ENCODE measurements at places on chromosomes 13 and 19.

DNA sequence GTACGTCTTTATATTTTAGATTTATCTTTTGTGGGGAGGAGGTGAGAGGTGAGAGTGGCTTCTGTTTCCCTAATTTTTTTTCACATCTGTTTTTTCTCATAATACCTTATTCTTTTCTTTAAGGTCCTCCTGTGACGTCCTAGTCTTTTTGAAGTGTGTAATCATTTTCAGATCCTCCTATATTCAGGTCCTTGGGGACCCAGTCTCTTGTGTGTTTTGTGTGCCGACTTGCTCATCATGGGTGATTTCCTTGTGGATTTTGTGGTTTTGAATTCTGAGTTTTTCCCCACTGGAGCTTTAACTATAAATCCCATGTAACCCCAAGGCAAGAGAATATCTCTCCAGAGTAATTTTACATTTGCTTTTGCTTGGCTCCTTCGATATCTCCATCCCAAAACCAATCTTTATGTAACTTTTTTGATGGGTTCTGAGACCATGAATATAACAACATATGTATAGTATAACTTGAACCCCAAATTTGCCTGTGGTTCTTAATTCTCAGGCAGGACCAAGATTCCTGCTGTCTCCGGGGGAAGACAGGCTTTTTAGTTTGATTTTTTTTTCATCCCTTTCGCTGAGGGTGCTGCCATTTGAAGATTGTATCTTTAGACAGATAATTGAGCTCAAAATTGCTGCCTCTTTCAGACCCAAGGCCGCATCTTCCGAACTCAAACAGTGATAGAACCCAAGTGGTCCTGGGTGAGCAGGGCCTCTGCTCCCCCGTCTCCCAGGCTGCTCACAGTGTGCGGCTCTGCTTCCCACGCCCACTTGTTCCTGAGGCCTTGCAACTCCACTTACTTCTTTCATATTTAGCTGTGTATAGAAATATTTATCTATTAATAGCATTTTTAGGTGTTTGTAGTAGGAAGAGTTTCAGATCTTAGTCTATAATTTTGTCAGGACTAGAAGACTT is 59.1 kb upstream of the GPR183 start:
- no peak for DNase-seq
- H3K27ac ChIP-seq, result no peak overlapping the region
- no peaks in the 10 kb centered on the region for H3K27me3 ChIP-seq
- H3K4me3 ChIP-seq, result no peak overlapping the region

DNA sequence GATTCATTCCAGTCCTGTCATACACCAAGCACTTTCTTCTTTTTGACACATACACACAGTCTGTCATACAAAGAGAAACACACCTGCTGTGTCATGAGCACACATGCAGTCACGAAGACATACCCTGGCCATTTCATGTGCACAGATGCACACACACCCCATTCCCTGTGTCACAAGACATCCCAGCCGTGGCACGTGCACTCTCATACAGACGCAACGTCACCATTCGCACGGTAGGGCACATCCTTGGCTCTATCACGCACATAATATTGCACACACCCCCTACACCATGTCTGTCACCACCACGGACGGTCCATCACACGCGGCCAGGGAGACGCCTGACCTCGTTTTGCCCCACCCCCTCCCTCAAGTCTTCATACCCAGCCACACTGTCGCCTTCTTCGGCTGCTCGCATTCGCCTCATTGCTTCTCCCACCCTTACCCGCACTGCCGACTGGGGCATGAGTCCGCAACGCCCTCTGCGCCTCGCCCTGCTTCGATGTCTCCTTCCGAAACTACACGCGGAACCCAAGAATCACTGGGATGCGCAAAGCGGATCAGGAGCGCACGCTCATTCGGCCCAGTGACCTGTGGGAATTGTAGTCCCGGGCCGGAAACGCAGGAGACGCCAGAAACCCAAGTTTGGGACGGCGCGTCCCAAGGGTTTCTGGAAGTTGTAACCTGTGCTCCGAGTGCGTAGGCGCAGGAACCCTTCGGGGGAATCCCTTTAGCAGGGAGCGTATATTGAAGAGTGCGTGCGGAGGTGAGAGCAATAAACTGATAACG is 6.8 kb upstream of the ZNF283 start:
- no peak overlapping the region for H3K27ac ChIP-seq
- peak overlapping the region; percentile 20 for H3K4me3 ChIP-seq
- no peaks in the 10 kb centered on the region for H3K27me3 ChIP-seq

DNA sequence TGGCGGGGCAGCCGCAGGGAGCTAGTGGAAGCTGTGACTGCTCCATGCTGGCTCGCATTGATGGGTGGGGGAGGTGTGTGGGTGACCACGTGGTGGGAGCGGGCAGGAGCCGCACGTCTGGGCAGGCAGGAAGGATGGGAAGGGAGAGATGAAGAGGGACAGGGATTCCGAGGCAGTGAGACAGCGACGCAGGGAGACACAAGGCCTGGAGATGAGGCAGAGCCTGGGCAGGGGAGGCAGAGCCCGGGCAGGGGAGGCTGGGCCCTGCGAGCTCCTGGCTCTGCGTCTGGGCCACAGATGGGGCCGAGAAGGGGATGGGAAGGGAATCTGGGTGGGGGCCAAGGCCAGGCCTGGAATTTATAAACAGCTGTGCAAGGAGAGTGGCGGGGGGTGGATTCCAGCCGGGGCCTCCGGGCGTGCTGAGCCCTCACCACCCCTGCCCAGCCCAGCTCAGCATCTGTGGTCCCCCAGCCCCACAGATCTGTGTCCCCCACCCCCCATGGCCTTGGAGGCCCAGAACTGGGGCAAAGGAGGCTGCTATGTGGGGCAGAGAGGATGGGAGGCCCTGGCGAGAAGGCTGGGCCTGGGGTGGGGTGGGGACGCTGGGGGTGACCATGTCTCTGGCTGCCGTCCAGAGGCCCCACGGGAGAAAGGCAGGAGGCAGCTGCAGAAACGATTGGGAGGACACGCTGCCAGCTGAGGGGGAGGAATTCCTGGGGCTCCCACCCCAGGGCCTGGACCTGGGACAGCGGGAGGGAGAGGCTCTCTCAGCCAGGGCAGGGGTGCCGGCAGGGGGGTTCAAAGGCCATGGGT is 6.0 kb downstream of the EHD2 start:
- H3K36me3 ChIP-seq, result peaks cover 28% of the 10 kb centered on the region
- H3K27ac ChIP-seq, result peak overlapping the region; percentile 86
- DNase-seq, result peak; percentile 98
- H3K27me3 ChIP-seq, result no peaks in the 10 kb centered on the region
- peaks cover 50% of the 10 kb centered on the region for H3K4me1 ChIP-seq
- H3K4me3 ChIP-seq, result peak overlapping the region; percentile 40

DNA sequence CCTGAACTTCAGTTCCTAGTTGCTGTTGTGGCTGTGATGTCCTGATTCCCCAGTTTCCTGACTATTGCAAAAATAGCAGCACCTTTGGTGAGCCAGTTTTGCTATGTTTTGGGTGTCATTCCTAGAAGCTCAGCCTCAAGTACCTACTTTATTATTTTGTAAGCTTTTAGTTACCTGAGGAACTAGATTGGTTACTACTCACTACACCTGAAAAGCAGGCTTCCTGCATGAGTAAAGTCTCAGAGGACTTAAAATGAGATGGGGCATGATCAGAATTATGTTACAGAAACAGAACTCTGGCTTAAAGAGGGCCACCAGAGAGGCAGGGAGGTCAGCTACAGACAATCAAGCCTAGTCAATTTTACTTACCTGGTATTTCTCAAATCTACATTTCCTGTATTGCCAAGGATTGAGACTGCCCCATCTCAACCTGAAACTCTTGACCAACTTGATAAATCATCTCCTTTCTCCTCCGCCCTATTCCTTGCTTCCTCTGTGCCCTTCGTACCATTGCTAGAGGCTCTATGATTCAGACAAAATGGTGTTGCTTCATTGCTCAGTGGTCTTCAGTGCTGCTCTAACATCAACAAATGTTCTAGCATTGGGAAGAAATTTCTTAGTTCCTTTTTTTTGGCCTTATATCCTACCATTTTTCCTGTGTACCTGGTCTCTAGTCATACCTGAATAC is 58.9 kb downstream of the RAP2A start:
- no peak overlapping the region for H3K4me3 ChIP-seq
- no peaks in the 10 kb centered on the region for H3K4me1 ChIP-seq
- no peak for DNase-seq
- H3K27me3 ChIP-seq, result no peaks in the 10 kb centered on the region
- H3K36me3 ChIP-seq, result no peaks in the 10 kb centered on the region

DNA sequence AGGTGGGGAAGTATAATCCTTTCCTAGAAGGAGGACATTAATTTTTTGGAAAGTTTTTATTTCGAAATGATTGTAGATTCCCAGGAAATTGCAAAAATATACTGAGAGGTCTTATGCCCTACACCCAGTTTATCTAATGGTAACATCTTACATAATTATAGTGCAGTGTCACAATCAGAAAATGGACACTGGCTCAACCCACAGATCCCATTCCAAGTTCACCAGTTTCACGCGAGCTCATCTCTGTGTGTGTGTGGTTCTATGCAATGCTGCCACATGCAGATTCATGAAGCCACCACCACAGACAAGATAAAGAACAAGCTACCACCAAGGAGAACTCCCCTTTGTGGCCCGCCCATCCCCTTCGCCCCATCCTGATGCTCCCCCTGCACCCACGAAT is 24.4 kb downstream of the IL17D start:
- H3K27me3 ChIP-seq, result no peaks in the 10 kb centered on the region
- H3K36me3 ChIP-seq, result no peaks in the 10 kb centered on the region
- DNase-seq, result no peak
- no peak overlapping the region for H3K27ac ChIP-seq
- H3K4me1 ChIP-seq, result no peaks in the 10 kb centered on the region

DNA sequence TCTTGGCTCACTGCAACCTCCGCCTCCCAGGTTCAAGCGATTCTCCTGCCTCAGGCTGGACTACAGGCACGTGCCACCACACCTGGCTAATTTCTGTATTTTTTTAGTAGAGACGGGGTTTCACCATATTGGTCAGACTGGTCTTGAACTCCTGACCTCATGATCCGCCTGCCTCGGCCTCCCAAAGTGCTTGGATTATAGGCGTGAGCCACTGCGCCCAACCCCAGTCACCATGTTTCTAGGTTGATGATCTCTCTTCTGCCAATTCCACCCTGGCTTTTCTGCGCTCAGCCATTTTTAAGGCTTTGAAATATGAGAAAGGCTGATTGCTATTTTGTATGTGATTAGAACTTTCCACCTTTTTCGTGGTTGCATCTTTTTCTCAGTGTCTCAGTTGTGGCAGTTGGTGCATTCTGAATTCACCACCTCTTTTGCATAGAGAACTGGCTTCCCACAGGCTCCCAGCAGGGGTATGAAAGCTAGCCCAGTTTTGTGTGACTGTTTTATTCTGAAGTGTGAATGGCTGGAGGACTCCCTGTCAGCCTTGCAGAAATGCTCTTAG is 15.5 kb downstream of the CEACAM1 start:
- no peaks in the 10 kb centered on the region for H3K36me3 ChIP-seq
- H3K27ac ChIP-seq, result no peak overlapping the region
- no peaks in the 10 kb centered on the region for H3K27me3 ChIP-seq

DNA sequence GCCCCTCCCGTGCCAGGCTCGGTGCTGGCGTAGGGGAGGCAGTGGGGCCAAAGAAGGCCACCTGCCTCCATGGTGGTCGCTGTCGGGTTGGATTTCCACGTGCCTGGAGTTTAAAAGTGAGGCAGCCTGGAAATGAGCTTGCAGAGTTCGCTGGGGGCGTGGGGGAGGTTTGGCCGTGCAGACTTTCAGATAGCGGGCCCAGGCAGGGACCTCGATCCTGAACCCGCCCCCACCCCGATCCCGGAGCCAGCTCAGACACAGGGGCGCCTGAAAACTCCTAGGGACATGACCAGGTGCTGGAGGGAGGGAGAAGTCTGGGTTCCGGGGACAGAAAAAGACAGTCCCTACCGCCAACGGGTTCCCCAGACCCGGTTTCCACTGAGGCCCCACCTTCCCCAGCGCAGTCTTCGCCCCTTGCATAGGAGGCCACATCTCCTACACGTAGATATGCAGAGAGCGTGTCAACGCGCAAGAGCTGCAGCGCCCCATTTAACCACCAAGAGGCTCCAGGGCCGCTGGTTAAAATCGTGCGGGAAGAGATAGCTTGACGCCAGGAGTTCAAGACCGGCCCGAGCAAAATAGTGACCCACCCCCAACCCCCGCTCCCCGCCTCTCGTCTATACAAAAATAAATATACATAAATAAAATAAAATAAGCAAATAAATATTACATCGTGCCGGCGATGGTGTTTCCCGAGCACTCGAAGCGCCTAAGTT is 8.5 kb downstream of the CCDC8 start:
- H3K4me1 ChIP-seq, result peaks cover 8% of the 10 kb centered on the region
- no peak for DNase-seq
- peaks cover 4% of the 10 kb centered on the region for H3K27me3 ChIP-seq
- no peaks in the 10 kb centered on the region for H3K36me3 ChIP-seq

DNA sequence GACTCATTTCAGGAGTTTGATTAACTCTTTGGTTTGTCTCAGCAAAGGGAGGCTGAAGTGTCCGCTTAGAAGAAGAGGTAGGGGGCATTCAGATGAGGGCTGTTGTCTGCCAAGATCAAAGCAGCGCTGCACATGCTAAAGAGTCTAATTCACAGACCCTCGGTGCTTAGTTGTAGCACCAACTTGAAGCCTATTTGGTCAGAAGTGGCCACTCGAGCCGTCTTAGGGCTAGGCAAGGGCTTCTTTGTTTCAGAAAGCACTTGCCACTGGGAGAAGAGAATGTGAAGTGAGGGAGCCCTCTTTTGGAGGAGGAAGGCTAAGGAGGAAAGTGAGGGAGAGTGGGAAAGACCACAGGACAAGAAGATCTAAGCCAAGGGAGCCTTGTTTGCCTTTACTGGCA is 313.4 kb upstream of the TMTC4 start:
- no peaks in the 10 kb centered on the region for H3K4me1 ChIP-seq

DNA sequence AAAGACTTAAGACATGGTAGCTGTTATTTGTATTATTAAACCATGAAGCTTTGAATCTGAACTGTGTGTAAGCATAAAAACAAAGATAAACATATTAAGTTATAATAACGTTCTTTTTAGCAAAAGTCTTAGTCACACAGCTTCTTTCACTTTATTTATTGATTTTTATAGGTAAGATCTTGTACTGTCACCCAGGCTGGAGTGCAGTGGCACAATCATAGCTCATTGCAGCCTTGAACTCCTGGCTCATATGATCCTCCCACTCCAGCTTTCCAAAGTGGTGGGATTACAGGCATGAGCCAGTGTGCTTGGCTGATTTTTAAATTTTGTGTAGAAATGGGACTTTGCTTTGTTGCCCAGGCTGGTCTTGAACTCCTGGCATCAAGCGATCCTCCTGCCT is 13.4 kb downstream of the FARP1 start:
- peaks cover 12% of the 10 kb centered on the region for H3K4me1 ChIP-seq
- H3K27ac ChIP-seq, result peak overlapping the region; percentile 16
- no peaks in the 10 kb centered on the region for H3K27me3 ChIP-seq
- no peaks in the 10 kb centered on the region for H3K36me3 ChIP-seq
- H3K4me3 ChIP-seq, result no peak overlapping the region

GRCh38 chr13:88097541-88097940 is 426.4 kb downstream of the SLITRK5 start:
- H3K4me3 ChIP-seq, result no peak overlapping the region
- no peak for DNase-seq
- H3K36me3 ChIP-seq, result no peaks in the 10 kb centered on the region
- H3K27ac ChIP-seq, result no peak overlapping the region

- DNase-seq, result no peak
- no peaks in the 10 kb centered on the region for H3K4me1 ChIP-seq
- peaks cover 6% of the 10 kb centered on the region for H3K27me3 ChIP-seq
- no peak overlapping the region for H3K27ac ChIP-seq
- H3K4me3 ChIP-seq, result no peak overlapping the region
- H3K36me3 ChIP-seq, result peaks cover 8% of the 10 kb centered on the region
Observed at GRCh38 chr19:2731181-2731995, 8.4 kb downstream of the SLC39A3 start.
